Hematopoietic multipotent progenitor cell treated with erythropoietin and hydrocortisone succinate and interleukin-3 and kit ligand, for 6 days (in vitro differentiated cells): ENCODE measurements at places on chromosomes 6 and 20.

DNA sequence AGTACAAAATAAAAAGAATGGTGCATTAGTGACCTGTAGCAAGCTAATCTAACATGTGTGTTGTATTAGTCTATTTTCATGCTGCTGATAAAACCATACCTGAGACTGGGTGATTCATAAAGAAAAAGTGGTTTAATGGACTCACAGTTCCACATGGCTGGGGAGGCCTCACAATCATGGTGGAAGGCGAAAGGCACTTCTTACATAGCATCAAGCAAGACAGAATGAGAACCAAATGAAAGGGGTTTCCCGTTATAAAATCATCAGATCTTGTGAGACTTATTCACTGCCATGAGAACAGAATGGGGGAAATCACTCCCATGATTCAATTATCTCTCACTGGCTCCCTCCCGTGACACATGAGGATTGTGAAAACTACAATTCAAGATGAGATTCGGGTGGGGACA lies 45.4 kb upstream of the AIG1 start:
- DNase-seq, result no peak

- no peak for DNase-seq
These were observed 1514.1 kb upstream of the DEFB115 start for GRCh38 chr20:29743101-29743931.

GRCh38 chr6:136751522-136751956 lies 40.7 kb downstream of the MAP3K5 start:
- no peak for DNase-seq

DNA sequence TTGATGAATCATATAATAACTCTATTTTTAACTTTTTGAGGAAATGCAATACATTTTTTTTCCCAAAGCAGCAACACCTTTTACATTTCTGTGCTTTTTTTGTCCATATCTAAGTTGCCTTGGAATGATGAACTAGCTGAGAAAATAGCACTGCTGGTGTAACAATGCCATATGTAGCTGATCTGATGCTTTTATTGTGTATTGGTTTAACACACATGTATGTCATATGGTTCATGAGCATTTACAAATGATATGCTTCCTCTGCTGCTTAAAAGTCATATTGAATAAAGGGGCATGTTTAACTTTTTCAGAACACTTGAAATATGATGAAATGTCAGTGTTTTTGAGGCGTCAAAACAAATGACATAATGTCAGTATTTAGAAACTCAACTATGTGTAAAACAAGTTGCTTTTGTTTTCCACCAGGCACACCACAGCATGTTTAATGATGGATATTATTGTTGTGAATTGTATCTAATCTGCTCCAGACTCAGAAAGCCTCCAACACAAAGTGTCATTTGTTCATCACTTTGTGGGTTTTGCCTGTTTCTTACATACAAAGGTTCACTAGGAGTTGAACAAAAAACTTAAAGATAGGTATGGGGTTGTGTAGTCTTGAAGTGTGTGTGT lies 775.8 kb upstream of the FLRT3 start:
- DNase-seq, result no peak

- no peak for DNase-seq
These were observed 80.3 kb upstream of the RNF24 start for GRCh38 chr20:4095639-4096038.

GRCh38 chr6:39665861-39666260 lies 59.3 kb downstream of the KIF6 start:
- DNase-seq, result no peak

- DNase-seq, result no peak
These were observed 47.1 kb downstream of the ZMYND8 start for GRCh38 chr20:47309394-47309793.

- DNase-seq, result no peak
These were observed 366.4 kb downstream of the KIF16B start for GRCh38 chr20:16206817-16207216.

GRCh38 chr6:111854683-111855082 lies 18.6 kb downstream of the FYN start:
- no peak for DNase-seq

DNA sequence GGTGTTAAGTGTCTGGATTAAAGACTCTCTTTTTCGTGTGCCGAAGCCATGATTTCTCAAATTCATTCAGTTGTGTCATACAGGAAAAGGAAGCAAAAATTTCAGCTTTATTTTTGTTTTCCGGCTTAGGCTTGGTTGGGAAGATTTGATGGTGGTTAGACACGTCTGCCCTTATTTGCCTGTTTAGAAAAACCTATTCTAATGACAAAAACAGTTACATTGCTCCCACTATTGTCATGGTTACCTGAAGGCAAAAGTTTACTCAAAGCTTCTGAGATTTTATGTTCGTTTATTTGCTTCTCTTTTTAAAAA lies 982 bp downstream of the DNAJC5 start:
- DNase-seq, result peak; percentile 27

GRCh38 chr20:56001890-56002289 lies 3.4 kb downstream of the CBLN4 start:
- DNase-seq, result no peak

DNA sequence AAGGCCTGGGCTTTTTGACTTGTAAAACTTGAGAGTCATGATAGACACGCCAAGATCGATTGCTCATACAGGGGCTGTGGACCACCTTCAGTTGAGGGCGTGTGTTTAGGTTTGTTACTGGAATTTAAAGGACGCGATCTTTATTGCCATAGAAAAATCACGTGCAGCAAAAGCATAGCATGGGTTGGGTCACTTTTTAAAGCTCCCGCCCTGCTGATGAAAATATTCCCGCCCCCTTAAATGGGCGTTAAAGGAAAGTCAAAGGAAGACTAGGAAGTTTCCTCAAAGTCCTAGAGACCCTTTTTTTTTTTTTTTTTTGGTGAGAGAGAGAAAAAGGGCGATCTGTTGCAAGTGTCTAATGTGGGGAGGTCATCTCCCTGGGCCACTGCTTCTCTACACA lies 23.1 kb downstream of the TFAP2A start:
- DNase-seq, result no peak

DNA sequence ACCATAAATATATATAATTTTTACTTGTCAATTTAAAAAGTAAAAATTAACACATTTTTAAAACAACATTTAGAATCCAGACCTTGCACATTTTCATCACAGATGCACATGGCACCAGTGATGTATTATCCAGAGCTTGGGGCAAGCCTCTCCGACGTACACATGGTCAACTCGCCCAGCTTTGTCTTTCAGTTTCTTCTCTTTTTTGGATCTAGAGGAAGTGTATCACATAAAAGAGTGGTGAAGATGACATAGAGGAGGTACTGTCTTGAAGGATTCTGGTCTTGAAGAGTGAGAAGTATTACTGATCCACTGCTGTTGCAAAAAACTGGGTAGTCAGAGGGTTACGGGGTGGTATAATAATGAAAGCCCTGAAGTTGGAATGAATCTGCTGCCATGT lies 46.9 kb upstream of the TAB2 start:
- no peak for DNase-seq

GRCh38 chr20:13274275-13274861 lies 53.3 kb downstream of the ISM1 start:
- no peak for DNase-seq

DNA sequence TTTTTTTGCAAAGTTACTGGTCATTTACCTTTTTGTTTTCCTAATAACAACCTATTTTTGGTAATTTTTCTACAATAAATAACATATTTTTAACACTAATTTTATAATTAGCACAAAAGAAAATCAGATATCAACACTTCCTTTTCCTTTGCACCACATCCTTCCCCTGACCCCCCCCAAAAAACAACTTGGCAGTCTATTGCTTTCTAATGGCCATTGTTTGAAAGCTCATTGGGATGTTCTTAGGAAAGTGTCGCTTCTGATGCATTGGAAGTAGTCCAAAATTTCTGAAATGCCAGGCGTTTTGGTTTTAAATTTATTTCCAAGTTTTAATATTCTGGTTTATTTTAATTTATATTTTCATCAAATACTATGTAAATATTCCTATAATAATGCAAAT lies 407.8 kb downstream of the EYS start:
- no peak for DNase-seq

DNA sequence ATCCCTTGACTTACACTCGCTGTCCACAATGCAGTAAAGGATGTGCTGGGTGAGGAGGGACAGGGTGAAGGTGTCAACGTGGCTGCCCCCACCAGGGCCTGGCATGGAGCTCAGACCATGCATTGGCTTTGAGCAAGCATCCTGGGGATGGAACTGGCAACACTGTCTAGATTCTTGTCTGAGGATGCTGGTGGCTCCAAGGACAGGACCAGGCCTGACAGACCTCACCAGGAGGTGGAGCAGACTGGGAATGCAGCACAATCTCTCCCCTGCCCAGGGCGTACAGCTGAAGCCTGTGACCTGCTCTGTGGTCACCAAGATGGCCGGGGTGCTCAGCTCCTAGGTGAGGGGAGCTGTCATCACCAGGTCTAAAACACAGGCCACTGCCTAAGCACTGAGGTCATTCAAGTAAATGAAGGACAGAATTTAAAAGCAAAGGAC lies 50.9 kb downstream of the MYH7B start:
- DNase-seq, result no peak

DNA sequence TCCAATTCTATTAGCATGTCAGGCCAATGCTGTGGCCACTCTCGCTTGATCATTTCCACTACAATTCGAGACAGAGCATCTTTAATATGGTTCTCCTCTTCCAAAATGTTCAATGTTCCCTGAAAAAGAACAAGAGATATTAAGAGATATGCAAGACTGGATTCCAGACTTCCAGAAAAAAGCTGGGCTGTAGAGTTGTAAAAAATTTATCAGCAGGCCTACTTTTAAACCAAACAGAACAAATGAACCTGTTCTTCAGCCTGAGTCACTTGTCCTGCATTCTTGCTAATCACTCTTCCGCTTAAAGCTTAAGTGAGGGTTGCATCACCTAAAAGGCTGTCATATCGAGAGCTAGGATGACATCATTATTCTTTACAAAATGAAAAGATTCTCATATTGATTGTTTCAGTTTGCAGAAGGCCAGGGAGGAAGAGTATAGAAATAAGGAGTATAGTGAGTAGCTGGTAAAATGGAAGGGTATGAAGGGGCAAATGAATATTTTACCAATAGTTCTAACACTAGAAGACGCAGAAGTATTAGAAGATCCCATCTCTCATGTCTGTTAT lies 4.9 kb downstream of the XPO5 start:
- no peak for DNase-seq

DNA sequence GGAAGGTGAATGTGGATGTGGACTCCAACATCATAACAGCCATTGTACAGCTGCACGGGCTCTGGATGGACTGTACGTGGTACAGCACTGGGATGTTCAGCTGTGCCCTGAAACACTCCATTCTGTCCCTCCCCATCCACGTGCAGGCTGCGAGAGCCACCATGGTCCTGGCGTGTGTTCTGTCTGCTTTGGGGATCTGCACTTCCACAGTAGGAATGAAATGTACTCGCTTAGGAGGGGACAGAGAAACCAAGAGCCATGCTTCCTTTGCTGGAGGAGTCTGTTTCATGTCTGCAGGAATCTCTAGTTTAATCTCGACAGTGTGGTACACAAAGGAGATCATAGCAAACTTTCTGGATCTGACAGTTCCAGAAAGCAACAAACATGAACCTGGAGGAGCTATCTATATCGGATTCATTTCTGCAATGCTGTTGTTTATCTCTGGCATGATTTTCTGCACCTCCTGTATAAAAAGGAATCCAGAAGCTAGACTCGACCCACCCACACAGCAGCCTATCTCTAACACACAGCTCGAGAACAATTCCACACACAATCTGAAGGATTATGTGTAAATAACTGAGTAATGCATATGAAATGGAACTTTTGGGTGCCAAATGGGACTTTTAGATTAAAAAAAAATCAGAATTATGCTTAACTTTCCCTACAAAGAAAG lies 12.1 kb downstream of the CLDN20 start:
- no peak for DNase-seq

GRCh38 chr6:958488-958887 lies 265.5 kb upstream of the EXOC2 start:
- DNase-seq, result no peak

DNA sequence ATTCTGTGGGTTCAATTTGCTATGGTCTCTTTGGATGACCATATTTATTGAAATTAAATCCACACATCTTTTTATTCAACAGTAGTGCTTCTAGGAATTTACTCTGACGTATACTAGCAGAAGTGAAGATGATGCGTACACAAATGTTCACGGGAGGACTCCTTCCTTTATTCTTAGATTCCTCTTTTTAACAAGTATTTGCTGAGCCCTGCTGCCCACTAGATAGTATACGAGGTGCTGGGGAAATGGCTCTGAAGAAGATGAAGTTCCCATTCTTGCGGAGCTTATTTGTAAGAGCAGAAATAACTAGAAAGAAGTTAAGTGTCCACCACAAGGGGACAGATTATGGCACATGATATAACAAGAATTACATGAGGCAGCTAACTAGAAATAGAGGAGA lies 145.2 kb downstream of the DOK5 start:
- DNase-seq, result no peak

GRCh38 chr6:90194371-90194841 lies 102.2 kb downstream of the BACH2 start:
- DNase-seq, result no peak

GRCh38 chr20:41074441-41074840 lies 45.8 kb downstream of the TOP1 start:
- peak; percentile 44 for DNase-seq

DNA sequence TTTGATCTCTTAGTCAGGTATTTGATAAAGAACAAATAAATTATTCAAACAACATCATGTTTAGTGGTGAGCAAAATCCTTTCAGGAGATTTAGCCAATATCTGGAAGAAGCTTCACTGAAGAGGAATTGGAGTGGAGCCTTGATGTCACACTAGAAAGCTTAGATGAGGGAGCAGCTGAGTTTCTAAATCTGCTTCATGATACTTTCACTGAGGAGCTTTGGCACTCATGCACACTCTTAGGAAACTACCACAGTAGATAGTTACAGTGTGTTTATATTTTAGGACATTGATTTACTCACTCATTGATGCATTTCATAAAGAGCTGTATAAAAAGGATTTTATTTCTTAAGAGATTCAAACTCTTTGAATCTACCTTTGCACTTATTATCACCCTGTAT lies 366.2 kb upstream of the BTBD3 start:
- DNase-seq, result no peak

GRCh38 chr6:132234356-132234755 lies 166.9 kb downstream of the MOXD1 start:
- no peak for DNase-seq

DNA sequence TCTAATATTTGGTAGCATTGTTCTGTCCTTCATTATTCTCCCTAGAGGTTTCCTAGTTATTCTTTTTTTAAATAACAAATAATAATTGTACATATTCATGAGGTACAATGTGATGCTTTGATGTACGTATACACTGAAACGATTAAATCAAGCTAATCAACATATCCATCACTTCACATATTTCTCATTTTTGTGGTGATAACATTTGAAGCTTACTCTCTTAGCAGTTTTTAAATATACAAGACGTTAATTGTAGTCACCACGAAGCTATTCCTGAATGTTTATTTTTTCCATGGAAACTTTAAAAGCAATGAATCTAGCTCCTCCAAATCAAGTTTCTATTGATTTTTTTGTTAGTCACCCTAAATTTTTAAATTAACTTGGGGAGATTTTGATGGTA lies 116.5 kb upstream of the PRND start:
- no peak for DNase-seq
